ENCODE measurements at places on chromosomes 16 and 17.

GRCh38 chr17:17403065-17403464 is 73.7 kb upstream of the MED9 start:
- no peak for DNase-seq

- DNase-seq = no peak
Observed at GRCh38 chr17:41516830-41517283, 1.8 kb downstream of the KRT15 start.

DNA sequence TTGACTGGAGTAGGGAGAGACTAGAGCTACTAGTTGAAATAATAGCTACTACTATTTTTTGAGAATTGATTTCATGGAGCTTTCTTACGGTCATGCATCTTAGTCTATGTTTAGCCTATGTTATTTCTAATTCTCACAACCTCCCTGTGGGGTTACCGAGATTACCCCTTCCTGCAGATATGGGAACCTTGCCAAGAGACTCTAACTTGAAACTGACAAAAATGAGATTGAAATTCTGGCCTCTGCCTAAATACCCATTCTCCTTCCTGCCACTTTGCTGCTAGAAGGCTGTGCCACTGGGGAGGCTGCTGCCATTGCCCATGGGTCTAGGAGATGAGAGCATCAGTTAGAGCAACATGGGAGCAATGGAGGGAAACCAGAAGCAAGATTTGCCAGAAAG is 410.3 kb downstream of the CDH13 start:
- DNase-seq = no peak

DNA sequence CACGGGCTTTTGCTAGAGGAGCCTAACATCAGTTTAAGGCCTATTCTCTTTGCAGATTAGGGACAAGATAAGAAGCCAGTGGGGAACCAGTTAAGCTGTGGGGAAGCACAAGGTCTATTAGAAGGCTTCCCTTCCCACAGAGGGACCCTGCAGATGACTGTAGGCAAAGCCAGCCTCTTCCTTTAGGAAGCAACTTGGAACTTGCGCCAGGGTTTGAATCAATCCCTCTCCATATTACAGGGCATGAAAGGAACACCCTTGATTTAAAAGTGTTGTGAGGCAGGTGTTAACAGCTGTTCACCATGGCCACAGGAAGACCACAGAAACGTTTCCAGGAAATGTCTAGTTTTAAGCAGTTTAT is 77.3 kb downstream of the RPTOR start:
- no peak for DNase-seq

DNA sequence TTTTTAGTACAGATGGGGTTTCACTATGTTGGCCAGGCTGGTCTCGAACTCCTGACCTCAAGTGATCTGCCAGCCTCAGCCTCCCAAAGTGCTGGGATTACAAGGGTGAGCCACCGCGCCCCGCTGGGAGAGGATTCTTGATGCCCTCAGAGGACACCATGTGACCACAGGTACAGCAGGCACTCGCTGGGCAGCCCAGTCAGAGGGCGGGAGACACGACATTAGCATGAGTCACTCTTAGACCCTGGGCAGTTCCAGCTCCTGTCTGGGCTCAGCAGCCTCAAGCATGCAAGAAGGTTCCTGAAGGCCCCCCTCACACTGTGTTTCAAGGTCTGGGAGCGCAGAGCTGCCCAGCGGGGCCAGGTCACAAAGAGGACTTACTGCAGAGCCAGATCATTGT is 11.9 kb downstream of the STAC2 start:
- DNase-seq = no peak

DNA sequence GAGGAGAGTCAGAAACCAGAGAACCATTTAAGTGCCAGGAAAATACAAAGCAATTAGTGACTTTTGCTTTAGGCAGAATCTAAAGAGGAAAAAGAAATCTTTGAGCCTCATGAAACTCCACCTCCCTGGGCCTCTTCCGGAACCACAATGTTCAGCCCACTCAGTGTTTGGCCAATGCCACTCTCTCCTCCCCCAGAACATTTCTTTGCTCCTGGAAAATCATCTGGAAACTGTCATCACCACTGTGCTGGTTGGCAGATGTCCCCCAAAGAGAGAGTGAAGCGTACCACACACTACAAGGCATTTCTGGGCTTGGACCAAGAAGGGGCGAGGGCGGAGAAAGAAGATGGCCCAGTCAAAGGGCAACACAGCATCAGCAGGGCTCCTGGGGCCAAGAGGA is 7.1 kb upstream of the SOX9 start:
- DNase-seq = no peak

DNA sequence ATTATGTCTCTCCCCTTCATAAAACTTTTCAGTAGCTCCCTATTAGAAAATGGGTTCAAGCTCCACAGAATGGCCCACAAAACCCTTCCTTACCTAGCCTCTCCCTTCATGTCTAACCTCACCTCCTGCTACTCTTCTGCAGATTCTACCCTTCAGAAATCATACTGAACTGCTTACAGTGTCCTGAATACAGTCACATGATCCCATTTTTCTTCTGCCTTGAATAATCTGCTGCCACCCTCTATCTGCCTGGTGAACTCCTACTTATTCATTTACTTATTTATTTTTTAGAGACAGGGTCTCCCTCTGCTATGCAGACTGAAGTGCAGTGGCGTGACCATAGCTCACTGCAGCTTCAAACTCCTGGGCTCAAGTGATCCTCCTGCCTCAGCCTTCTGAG is 15.0 kb downstream of the LASP1NB start:
- DNase-seq = no peak

- DNase-seq = no peak
Observed at GRCh38 chr17:64128787-64129514, 993 bp downstream of the ERN1 start.

- no peak for DNase-seq
Observed at GRCh38 chr16:53507464-53508179, 4.6 kb upstream of the AKTIP start.

GRCh38 chr17:8048236-8048635 is 9.4 kb downstream of the ALOX15B start:
- DNase-seq = no peak

GRCh38 chr16:20355114-20355782 is 2.7 kb upstream of the UMOD start:
- DNase-seq = no peak

GRCh38 chr17:43020030-43020621 is 2.1 kb downstream of the VAT1 start:
- no peak for DNase-seq

DNA sequence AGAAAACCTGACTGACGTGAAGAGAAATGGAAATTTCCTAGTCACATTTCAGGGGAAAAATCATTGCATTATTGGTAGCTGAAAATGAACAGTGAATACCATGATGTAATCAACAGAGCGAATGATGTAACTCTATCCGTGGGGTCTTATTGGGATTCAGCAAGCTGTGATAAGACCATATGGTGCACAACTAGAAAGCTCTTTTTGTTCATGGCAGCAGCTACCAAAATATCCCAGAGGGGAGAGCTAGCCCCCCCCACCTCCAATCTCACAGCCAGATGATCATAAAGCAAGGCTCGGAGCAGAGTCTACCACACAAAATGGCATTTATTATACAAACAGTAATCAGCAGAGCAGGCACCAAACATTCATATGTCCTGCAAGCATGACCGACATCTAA is 22.2 kb upstream of the DNAH17 start:
- no peak for DNase-seq

DNA sequence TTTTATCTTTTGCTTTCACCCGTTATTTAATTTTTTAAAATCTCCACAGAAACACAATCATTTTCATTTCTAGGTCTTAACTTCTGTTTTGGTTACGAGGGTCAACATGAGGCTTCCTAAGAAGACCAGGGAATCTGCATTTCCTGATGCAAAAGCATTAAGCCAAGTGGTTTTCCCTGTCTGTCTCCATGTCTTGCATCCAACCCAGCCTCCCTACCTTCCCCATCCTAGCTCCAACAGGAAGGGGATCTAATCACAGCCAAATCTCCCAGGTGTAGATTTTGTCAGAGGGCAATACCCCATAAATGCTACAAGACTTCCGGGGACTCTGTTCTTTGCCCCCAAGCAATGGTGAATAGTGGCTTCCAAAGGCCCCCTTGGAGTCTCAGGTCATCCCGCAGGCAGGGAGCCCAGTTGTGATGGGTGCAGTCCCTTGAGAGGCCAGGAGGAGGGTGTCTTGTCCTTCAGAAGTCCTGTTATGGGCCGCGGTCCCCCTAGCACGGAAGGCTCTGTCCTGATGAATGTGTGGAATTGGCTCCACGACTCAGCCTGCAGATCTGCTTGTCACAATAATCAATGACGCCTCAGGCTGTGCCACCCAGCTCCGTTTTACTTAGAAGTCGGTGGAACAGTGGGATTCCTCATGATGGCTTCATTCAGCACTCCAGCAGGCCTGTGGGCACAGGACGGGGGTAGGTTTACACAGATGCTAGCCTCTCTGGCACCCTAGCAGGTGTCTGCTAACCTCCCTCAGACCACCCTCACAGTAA is 141.1 kb downstream of the RGS9 start:
- DNase-seq = no peak

GRCh38 chr17:68356949-68357455 is 65.7 kb downstream of the ARSG start:
- DNase-seq = no peak

- DNase-seq = no peak
Observed at GRCh38 chr17:63189082-63189481, 223.0 kb downstream of the TANC2 start.

DNA sequence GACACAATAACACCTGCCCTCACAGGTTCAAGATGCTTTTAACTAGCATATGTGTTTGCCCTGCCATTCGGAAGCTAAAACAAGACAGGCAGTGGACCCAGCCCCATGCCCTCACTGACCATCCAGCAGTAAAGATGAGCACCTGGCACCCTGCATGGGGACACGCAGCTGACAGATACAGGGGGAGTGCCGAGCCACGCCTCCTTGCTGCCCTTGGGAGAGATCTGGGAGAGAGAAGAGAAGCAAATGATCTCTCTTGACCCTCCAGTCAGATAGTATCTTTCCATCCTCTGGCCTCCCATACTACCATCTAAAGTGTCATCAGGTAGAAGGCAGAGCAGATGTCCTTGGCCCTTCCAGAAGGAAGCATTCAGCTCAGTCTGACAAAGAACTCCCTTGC is 40.6 kb upstream of the MYOCD start:
- no peak for DNase-seq

DNA sequence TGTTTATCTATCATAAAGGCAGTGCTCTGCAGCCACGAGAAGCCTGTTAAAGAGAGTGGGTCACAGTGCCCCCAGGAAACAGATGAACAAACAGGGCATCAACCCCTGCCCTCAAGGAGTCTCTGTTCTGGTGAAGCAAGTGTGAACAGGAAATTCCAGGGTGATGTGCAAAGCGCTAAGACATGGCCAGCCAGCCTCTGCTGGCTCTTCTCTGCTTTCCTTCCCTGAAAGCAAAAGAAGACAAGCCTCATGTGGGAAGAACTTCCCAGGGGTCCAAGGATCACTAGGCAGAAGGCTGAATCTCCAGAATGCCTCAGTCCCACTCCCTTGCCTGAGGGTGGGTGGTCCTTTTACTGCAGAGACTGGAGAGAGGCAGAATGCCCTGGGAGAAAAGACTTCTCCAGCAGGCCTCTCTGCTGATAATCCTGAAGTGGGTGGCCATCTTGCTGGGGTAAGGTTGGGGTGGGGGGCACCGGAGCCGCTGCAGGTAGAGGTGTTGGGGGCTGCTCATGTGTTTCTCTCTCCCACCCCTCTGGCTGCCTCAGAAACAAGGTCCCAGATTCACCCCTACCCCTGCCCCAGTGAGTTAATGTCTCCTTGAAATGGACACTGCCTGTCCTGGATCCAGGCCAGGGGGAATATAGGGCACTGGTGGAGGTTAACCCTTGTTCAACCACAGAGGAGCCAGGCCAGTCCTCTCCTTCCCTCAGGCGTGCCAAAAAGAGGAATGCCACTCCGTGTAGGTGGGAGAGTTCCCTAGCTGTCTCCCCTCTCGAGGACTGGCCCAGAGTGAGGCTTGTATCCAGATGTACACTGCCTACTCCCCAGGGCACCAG is 2.4 kb downstream of the ANKRD13B start:
- DNase-seq = no peak

DNA sequence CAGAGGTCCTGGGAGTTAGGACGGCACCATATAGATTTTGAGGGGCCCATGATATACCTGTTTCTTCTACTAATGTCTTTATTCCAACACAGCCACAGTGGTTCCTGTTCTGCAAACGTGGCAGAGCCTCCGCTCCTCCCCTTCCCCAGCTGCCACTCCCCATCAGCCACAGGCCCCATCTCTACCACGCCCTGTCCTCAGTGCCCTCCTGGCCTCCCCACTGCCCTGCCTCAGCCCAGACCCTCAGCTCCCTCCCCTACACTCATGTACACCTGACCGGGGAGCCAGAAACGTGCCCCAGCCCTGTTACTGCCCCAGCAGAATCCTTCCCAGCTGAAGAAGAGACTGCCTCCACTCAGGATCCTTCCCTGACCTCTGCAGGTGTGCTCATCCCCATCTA is 11.9 kb upstream of the RBFOX3 start:
- no peak for DNase-seq

GRCh38 chr17:51533219-51533618 is 272.9 kb downstream of the UTP18 start:
- no peak for DNase-seq

- no peak for DNase-seq
Observed at GRCh38 chr17:55038291-55038690, 69.7 kb downstream of the STXBP4 start.

- DNase-seq = no peak
Observed at GRCh38 chr17:3043737-3044365, 19.6 kb downstream of the OR1D5 start.

DNA sequence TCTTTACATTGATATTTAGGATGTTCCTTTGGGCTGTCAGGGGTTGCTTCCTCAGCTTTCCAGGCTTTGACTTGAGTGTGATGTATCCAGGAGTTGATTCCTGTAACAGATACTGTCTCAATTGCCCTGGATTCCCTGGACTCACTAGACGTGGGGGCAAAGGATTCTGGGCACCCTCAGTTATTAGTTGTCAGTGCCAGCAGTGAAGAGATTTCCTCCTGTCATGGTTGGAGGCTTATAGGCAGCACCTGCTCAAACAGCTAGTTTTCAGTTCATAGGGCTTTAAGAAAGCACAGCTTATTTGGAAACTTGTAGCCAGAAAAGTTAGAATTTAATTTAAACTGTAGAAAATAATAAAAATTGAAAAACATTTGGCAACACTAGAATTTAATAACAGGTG is 9.5 kb upstream of the B4GALNT2 start:
- no peak for DNase-seq

DNA sequence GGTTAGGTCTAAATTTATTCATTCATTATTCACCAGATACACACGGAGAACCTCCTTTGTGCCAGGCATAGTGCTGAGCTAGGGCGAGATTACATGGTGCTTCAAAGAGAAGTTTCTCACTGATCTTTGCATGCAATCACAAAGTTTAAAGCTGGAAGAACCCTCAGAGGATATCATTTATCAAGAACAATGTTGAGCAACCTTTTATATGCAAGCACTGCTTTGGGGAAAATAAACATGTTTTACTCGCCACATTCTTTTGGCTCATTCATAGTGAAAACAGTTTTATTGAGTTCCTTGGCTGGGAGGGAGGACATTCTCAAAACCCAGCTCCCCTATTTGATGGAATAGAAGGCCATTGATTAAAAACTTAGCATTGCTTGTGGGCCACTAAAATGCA is 49.8 kb upstream of the XYLT1 start:
- DNase-seq = no peak

GRCh38 chr16:4529085-4530060 is 9.2 kb downstream of the CDIP1 start:
- DNase-seq = no peak

Measured in stimulated activated CD8-positive, alpha-beta memory T cell treated with anti-CD3 and anti-CD28 coated beads, Interleukin-12 subunit alpha, Interleukin-12 subunit beta, amount 100 ng/mL, for 1 hour (primary cell).